NCI-H2107 (cell line): ENCODE measurements at places on chromosomes 2 and 18.

DNA sequence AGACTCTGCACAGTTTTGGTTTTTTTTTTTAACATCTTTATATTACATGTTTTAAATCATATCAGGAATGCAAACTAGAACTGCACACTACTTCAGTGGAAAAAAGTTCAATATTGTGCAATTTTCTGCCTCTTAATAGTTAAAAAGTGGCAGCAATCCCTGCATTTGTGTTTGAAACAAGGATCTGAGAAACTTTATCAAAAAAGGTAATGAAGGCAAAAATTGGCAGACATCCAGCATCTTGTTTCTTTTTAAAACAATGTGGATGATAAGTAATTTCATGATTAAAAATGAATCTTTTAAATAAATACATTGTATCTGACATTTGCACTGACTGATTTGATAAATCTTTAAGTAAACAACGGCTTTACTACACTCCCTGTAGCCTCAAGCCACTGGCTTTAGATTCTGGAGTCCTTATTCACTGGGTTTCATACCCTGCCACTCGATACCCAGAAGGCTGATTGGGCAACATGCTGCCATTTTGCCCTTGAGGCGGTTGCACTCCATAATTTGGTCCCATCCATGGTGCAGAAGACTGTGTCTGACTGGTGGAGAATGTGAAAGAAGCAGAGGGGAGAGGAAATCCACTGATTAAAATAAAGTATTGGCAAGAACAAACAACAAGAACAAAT, 21.6 kb upstream of the C2orf42 start:
- DNase-seq: no peak

DNA sequence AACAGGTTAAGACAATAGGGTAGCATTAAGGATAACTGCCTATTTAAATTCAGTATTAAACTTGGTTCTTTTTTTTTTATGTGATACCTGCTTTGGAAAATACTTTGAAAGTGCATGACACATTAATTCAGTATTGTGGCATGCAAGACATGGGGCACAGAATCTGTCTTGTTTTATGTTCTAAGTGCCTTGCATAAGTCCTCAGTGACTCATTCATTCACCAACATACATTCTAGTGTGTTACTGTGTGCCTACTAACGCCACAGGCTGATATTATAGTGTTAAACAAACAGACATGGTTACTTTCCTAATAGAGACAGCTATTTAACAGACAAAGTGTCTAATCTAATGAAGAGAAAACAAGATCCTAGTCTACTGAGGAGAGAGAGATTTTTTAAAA, 91.7 kb downstream of the GCA start:
- no peak for DNase-seq

GRCh38 chr2:147739508-147739907, 105.3 kb upstream of the ACVR2A start:
- no peak for DNase-seq

DNA sequence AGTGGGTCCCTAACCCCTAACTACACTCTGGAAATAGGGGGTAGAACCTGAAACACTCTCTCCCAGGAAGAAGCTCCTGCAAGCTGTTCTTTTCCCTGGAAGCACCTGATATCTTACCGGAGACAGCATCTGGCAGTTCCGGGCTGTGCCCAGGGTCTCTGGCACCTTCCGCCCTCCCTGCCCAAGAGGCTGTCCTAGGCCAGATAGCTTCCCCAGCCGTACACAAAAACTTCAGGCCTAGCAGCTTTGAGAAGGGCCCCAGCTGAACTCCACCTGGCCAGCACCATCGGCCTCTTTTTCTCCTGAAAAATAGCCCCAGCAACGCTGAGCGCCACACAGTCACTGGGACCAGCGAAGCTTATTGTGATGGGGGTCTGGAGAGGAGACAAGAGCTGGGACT, 9.7 kb downstream of the OSR1 start:
- DNase-seq: no peak

- no peak for DNase-seq
Observed at GRCh38 chr2:212119591-212119990, 419.0 kb downstream of the ERBB4 start.

- no peak for DNase-seq
Observed at GRCh38 chr18:9087144-9087543, 15.4 kb upstream of the NDUFV2 start.

DNA sequence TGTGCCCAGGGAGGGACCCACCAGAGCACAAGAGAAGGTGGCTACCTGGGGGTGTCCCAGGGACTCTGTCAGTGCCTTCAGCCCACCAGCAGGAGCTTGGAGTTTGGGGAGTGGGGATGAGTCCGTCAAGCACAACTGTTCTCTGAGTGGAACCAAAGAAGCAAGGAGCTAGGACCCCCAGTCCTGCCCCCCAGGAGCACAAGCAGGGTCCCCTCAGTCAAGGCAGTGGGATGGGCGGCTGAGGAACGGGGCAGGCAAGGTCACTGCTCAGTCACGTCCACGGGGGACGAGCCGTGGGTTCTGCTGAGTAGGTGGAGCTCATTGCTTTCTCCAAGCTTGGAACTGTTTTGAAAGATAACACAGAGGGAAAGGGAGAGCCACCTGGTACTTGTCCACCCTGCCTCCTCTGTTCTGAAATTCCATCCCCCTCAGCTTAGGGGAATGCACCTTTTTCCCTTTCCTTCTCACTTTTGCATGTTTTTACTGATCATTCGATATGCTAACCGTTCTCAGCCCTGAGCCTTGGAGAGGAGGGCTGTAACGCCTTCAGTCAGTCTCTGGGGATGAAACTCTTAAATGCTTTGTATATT, 14.0 kb downstream of the ITM2C start:
- DNase-seq: no peak

- no peak for DNase-seq
Observed at GRCh38 chr18:74996055-74996454, 212.9 kb downstream of the PTGR3 start.

- DNase-seq: no peak
Observed at GRCh38 chr2:43832457-43832856, 6.2 kb downstream of the ABCG5 start.

- DNase-seq: no peak
Observed at GRCh38 chr2:164657129-164657528, 35.8 kb upstream of the GRB14 start.

DNA sequence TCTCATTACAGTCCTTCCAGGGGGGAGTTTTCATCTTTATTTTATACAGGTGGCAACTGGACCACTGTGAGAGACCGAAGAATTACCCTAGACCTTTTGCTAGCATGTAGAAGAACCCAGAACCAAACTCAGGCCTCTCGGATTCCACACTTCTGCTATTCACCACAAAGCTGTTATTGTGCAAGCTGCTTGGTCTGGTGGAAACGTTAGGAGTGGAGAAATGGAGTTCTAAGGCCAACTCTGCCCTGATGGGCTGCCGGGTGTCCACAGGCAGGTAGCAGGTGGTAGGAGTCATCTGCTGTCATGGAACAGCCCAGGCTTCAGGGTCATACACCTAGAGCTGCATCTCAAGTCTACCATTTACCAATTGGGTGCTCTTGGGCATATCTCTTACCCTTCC, 218.8 kb downstream of the BCL11A start:
- no peak for DNase-seq

DNA sequence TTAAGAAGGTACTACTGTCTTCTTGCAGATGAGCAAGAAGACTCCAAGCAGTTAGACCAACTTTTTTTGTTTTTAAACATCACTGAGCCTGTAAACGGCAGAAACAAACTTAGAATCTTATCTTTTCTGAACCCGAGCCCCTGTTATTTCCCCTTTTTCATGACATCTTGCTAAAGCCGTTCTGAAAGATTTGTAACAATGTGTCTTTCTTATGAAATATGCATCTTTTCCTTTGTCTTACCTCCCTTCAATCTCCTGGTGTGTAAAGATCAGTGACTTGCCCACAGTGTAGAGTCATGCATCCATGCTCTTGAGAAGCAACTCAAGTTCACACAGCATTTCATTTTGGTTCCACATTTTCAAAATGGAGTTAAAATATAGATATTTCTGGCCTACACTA, 288.8 kb upstream of the CELF4 start:
- no peak for DNase-seq

GRCh38 chr2:65377556-65378192, 54.7 kb downstream of the SPRED2 start:
- no peak for DNase-seq

- no peak for DNase-seq
Observed at GRCh38 chr2:217826520-217826919, 176.3 kb downstream of the TNS1 start.

DNA sequence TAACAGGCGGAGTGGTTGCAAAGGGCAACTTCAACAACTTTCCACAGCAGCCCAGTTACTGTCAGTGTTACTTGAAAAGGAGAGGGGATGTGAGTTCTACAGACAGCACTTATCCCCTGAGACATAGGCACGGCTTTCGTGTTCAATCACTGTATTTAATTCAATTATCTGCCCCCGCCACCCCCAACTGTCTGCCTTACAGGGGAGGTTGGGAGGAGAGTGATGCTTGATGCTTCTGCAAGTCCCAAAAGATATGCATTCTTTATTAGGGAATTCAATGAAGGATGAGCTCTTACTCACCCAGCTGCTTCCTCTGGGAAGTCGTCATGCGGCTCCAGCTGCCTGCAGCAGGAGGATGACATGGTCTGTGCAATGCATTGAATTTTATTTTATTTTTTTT, 639.9 kb downstream of the DCC start:
- DNase-seq: no peak

- DNase-seq: no peak
Observed at GRCh38 chr2:157333304-157334047, 7.9 kb upstream of the ERMN start.

- DNase-seq: peak; percentile 87
Observed at GRCh38 chr2:84925724-84926376, 20.4 kb downstream of the TMSB10 start.

DNA sequence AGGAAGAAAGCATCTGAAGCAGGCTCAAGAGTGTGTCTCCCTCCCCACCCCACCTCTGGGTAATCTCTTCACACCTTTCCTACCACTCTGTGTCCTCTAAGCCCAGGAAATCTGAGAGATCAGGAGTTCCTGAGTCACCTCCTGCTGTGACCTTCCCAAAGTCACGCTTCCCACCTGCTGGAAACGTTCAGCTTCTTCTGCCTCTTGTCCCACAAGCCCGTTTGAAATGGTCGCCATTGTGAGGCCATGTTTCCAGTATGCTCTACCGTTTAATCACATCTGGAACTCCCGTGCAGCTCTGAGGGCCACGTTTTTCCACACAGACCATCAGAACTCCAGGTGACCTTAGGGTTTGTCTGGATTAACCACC, 25.9 kb downstream of the GREB1 start:
- no peak for DNase-seq

DNA sequence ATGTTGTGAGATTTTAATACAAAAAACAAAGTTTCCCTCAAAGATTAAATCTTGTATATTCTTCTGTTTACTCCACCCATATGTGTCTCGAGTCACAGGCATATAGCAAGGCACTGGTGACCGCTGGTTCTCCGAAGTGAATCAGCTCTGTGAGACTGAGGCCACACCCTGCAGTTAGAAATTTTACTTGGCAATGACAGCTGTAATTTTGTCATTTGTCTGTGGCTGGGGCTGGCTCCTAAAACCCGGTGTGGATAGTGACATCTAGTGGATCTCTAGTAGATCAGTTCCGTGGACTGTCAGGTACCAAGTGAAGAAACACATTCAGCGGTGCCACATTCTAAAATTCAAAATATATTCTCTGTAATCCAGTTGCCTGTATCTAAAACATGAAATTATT, 278.0 kb downstream of the NEDD4L start:
- peak; percentile 69 for DNase-seq

DNA sequence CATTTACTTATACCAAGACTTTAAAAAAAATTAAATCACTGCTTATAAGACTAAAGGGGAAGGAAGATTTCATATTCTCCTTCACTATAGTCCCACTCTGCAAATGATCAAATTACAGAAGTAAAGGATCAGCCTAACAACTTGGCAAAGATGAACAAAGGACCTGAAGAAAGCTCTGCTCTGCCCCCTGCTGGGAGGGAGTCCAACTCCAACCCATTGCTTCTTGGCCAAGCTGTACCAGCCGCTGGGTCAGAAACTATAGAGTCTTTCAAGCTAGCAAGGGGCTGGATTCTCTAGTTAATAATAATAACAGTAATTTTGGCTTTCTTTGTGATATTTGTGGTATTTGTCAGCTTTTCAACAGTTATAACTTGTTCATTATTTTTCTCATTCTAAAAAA, 927.0 kb upstream of the CRIM1 start:
- DNase-seq: no peak

- DNase-seq: no peak
Observed at GRCh38 chr2:17594533-17595401, 54.3 kb downstream of the VSNL1 start.

DNA sequence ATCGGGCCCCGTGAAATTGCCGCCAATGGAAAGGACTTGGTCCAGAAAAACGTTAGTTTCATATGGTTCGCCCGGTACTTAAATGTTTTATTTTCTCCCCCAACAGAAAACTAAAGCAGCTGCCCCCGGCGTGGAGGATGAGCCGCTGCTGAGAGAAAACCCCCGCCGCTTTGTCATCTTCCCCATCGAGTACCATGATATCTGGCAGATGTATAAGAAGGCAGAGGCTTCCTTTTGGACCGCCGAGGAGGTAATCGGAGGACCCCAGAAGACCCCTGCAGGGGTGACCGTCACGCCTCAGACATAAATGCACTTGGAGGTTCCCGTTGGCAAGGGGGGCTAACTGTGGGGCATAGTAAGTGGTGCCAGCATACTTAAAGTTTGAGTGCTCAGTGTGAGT, 742 bp downstream of the RRM2 start:
- DNase-seq: no peak

DNA sequence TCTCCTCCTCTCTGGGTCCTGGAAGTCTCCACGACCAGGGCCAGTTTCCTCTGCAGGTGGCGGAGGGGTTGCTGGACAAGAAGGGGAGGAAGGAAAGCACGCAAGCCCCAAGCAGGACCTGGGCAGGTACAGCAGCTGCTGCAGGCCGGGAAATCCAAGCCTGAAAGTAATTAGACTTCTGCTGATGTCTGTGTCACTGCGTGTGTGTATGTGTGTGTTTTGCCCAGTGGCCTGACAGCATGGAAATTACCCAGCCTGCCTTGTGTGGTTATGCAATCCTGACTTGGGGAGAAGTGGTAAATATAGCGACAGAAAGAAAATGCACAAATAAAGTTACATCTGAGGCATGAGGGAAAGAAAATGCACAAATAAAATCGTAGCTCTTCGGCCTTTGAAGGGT, 121.8 kb upstream of the ZBTB14 start:
- DNase-seq: no peak

DNA sequence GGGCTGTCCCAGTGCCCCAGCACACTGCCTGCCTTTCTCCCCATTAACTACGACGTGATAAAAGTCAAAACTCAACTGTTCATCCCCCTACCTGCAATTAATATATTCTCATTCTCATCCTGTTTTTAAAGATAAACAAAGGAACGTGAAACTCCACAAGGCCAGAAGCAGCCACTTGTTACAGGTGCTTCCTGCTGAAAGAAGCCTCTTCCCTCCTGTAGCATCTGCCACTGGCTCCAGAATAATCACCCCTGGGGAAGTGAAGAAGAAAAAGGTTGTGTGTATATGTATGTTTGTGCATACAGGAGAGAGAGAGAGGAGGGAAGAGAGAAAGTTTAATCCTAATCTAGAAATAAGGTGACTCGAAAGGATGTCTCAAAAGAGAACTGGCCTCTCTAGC, 27.1 kb downstream of the KIAA2012 start:
- DNase-seq: no peak

- DNase-seq: no peak
Observed at GRCh38 chr2:136381722-136382633, 264.0 kb upstream of the CXCR4 start.
